Suprapubic skin (tissue), 4 donors: ENCODE measurements at places on chromosomes 5 and 9. TPM values are rescaled to one million over a fixed set of nuclear protein-coding genes. Genes with fewer than 3 reads are reported as not detected.

TOMM5 gene
- total RNA-seq, result 44.3 TPM

DNA sequence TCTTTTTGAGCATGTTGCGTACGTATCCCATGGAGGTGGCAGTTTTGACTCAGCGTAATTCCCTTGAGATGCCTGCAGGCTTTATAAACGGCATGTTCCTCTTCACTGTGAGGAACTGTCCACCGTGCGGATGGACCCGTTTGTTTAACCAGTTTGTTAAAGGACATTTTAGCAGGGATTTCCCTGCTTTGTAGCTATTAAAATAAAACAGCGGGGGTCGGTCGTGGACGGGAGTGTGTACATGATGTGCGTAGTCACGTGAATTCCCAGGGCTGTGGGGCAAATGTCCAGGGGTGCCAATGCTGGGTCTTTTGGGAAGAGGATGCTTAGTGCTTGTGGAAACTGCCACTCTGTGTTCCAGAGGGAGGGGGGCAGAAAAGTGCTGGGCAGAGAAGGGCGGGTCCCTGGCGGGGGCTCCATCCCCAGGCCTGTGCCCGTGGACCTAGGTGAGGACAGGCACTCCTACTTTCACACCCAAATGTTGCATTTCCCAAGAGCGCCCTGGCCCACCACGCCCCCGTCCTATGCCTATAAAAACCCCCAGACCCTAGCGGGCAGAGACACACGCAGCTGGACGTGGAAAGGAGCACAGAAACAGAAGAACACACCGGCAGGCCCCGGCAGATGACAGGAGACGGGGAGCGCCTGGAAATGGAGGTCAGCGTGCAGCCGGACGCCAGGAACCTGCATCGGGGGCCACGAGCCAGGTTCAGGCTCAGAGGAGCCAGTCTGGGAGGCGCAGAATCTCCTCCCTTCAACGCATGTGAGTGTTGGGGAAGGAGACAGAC is 4.0 kb upstream of the TERT start:
- DNase-seq, result peak; percentile 34

DNA sequence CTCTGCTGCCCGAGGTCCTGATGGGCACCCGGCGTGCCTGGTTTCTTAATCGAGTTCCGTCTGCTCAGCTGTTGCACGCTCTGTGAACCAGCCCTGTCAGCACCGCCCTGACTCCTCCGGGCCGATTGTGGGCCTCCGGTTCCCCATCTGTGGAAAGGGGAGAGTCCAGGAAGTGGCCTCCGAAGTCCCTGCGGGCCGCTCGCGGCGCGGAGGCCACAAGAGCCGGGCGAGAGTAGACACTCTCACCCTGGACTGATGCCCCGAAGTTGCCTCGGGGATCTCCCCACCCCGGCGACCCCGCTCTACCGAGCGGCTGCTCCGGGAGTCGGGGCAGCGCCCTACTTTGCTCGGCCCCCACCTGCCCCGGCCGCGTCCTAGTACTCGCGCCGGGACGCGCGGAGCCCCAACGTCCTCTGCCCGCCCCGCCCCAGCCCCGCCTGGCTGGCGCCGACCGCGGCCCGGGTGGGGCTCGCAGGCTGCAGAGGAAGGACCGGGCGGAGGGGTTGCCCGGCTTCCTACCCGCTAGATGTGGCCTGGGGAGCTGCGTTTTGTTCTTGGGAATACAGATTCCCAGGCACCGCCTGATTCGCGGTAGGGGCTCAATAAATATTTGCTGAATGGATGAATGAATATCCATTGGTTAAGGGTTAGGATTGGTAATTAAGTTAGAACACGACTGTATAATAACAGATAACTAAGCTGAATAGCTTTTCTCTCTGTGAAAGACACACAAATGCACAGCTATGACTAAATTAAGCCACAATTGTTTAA is 935 bp upstream of the ZNF367 start:
- peak; percentile 74 for DNase-seq

DNA sequence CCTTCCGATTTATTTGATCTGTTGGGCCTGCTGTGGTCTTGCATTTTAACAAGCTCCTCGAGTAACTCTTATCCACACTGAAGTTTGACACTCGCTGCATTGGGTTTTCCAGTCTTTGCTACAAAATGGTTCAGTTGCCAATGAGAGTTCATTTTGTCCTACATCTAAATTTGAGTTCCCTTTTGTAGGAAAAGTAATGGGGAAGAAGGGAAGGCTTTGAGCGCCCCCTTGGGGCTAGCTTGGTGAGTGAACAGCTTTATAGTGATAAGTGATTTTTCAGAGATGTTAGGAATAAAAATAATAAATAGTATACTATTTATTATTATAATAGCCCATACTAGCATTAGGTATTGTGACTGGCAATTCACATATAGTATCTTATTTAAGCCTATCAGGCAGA is 89.9 kb upstream of the GNAQ start:
- DNase-seq, result peak; percentile 61

DNA sequence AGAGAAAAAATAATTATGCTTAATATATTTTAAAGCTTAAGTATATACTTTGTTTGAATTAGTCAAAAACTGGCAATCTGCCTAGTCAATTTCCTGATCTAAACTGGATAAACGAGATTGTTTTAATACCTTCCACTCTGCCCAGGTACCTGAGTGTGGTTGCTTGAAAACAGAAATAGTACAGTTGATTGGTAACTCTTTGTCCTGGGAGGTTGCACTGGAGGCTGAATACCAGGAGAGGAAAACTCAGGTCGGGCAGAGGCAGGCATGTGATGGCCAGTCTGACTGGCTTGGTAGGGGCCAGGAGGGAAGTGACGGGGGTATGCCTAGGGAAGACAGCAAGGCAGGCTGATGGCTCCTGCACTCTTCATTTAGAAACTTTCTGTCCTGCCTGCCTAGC is 80.2 kb downstream of the PIK3R1 start:
- DNase-seq, result no peak

GRCh38 chr5:58335518-58335917 is 124.4 kb downstream of the PLK2 start:
- DNase-seq, result no peak

VLDLR gene
- total RNA-seq, result 1.1 TPM

DNA sequence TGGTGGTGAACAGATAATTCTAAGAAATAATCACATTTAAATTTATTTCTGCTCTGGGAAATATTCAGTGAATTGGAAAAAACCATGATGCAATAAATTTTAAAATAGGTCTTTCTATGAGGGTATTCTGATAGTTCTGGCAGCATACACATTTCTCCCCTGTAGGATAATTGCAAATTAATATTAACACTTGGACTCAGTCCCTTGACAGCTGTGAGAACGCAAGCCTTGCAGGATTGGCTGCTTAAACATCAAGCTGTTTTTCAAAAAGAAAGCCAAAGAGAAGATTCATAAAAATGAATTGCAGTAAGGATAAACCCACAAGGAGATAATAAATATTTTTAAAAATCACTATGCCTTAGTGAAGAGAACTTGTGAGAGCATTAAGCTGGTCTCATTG is 180.0 kb downstream of the MTRR start:
- DNase-seq, result no peak

GRCh38 chr9:125816321-125816720 is 69.1 kb downstream of the PBX3 start:
- DNase-seq, result no peak

MARCOL gene
- not detected for total RNA-seq
